ENCODE measurements at places on chromosomes 5 and 9.

- no peak for DNase-seq
Measured at GRCh38 chr9:37405764-37406380, 16.6 kb upstream of the GRHPR start.

DNA sequence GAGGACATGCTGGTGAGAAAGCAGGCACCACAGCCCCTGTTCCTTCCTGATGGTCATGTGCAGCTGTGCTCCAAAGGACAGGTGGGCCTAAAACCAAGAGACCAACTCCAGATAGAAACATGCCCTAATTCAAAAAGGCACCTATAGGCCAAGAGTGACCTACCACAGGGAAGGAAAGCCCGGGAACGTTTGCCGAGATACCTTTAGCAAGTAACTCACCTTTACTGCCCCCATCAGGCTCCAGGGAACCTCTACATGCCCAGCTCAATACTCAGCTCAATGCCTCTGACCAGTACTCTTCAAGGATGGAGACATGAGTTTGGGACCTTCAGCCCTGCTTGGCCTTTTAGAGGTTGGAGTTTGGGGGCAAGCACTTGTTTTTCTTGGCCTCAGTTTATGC, 172.8 kb upstream of the FSTL4 start:
- no peak for DNase-seq

DNA sequence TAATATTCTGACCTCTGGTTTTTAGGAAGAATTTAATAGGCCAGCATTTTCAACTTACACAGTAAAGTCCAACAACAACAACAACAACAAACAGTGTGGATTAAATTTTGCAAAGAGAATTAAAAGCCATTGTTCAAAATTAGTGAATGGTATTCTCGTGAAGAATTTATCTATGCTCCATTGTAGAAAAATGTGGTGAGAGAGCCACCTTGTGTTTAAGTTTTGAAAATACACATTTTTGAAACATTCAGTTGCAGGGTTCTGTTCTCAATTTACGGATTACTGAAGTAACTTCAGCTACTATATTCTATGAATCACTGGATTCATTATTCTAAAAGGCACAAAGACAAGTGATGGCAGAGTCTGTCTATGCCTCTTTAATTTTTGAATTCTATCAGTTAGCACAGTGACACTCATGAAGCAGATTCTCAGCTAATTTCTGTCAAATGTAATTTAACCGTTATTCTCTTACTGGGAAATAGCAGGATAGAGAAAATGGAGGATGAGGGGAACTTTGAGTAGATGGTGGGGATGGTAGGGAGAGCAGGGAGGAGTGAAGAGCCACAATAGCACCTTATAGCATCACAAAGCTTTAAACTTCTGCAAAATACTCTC, 11.0 kb downstream of the CCDC152 start:
- no peak for DNase-seq

- DNase-seq: no peak
Measured at GRCh38 chr5:88613051-88613450, 269.9 kb downstream of the MEF2C start.
